ENCODE measurements at places on chromosomes 1 and 21.

DNA sequence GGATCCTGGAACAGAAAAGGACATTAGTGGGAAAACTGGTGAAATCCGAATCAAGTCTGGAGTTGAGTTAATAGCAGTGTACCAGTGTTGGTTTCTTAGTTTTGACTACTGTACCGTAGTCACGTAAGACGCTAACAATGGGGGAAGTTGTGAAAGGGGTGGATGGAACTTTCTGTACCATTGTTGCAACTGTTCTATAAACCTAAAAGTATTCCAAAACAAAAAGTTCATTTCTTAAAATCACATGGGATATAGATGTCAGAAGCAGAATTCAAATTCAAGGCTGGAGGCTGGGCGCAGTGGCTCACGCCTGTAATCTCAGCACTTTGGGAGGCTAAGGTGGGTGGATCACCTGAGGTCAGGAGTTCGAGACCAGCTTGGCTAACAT is 16.9 kb downstream of the ARHGEF19 start:
- DNase-seq: no peak

- DNase-seq: no peak
These were observed 14.8 kb upstream of the CASQ2 start for GRCh38 chr1:115783311-115783710.

DNA sequence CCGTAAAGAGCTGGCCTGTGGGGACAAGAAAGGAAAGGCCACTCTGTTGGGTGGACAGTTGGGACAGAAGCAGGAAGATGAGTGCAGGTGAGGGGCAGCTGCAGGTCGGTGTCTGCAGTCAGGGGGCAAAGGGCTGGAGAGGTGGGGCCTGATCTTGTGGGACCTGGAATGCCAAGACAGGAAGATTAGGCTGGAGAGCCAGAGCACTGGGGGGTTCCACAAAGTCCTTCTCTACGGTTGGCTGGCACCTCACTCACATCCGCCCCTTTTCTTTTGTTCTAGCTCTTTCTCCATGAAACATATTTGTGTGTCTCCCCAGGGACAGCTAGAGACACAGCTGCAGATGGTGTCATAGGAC is 404.1 kb downstream of the PTPRU start:
- no peak for DNase-seq

DNA sequence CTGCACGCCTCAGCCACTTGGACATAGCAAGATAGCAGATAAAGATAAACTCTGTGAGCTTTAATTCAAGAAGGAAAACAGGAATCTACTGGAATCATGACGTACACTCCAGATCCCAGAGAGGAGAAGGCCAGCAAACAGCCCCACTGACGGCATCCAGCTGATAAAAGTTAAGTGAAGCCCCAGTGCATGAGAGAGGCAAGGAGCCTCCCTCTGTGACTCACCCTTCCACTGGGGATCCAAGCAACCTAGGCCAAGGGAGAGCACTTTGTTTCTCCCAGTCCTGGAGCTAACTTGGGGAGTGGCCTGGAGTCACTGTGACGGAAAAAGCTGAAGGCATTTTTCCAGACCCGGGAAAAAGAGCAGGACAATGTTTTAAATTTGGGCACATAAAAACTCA is 270.0 kb downstream of the AKT3 start:
- no peak for DNase-seq

GRCh38 chr1:6207075-6207885 is 1.4 kb downstream of the RNF207 start:
- DNase-seq: no peak

DNA sequence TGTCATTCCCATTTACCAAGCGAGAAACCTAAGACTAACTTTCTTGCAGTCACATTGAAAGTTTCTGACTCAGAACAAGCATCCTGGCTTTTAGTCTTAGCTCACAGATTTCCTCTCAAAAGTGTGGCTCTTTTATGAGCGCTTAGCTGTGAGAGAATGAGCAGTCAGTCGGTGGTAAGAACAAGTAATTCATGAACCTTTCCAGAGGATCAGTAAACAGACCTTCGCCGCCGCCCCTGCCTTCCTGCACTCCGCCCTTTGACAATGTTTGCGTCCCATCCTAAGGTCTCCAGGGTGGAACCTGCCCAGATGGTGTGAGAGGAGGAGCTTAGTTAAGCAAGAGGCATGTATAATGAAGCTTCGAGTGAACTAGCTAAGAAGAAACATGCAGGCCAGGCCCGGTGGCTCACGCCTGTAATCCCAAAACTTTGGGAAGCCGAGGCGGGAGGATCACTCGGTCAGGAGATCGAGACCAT is 142.4 kb downstream of the GLUL start:
- no peak for DNase-seq

DNA sequence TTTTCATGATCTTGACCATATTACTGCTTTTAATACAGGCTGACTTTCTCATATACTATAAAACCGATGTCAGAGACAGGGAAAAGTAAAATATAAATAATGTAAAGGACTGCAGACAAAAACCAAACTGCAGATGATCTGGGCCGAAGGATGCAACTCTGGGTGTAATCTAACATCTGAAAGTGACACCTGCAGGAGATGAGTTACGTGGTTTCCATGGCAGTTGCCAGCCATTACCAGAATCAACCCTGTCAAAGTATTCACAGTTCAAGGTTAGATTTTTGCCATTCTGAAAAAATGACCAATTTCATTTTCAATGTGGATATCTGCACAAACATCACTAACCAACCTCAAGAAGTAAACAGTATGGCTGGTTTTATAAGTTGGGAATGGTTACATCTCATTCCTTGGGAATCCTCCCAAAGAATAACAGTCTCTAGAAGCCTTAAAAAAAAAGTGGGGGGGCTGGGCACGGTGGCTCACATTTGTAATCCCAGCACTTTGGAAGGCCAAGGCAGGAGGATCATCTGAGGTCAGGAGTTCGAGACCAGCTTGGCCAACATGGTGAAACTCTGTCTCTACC is 27.7 kb downstream of the DNAJC11 start:
- no peak for DNase-seq

- no peak for DNase-seq
These were observed 120.4 kb downstream of the SIPA1L2 start for GRCh38 chr1:232509570-232509969.

DNA sequence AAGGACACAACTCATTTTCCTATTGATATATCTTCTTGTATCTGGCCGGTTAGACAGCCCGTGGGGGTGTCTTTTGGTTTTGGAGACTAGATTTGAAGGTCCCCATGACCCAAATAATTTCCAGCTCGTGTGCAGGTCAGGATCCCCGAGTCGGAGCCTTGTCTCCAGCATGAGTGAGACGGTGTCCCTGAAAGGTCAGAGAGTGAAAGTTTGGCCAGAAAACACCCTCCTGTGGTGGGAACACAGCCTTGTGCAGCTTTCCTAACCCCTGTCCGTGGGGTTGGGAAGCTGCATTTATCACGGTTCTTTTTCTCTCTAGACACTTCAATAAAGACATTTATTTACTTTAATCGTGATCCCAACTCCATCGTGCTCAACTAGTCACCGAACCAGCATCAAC is 17.6 kb downstream of the COQ8A start:
- DNase-seq: no peak

GRCh38 chr1:197544553-197544952 is 230.7 kb downstream of the DENND1B start:
- DNase-seq: no peak

GRCh38 chr1:97803026-97803425 is 117.8 kb downstream of the DPYD start:
- no peak for DNase-seq

DNA sequence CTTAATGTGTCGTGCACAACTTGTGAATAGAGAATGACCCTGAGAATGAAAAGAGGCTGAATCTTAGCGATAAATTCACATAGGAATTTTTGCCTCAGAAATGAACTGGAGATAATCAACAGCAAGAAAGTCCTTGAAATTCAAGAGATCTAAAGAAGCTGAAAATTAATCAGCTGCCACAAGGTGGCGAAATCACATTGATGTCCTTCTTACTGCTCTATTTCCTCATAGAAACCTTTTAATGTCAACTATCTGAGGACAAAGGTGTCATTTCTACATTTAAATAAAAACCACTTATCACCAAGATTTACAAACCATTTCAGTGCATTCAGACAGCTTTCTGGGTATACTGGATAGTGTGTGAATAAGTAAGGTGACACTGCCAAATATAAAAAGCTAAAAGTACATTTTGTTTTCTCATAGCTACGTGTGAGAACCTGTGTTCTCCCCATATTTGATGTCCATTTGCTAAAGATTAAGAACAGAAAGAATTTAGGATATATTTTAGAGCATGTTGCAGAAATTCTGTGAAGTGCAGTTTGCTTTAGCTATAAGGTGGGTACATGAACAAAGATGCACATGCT is 485.3 kb upstream of the PTBP2 start:
- DNase-seq: no peak

DNA sequence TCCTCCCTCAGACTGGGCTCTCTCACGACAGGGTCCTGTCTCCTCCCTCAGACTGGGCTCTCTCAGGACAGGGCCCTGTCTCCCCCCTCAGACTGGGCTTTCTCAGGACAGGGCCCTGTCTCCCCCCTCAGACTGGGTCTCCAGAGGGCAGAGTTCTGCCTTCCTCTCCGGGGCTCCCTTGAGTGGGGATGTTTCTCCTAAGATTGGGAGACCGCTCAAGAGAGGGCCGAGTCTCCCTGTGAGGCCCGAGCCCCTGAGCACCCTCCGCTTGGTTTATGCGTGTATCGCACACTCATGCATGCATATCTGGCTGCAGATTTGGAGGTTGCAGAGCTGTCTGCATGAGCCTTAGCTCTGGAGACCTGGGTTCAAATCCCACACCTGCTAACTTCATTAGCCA is 39.3 kb upstream of the CSF3R start:
- no peak for DNase-seq

- DNase-seq: no peak
These were observed 37.6 kb downstream of the DIPK1A start for GRCh38 chr1:92923664-92924063.

- no peak for DNase-seq
These were observed 26.8 kb downstream of the LAMC2 start for GRCh38 chr1:183212870-183213269.

- no peak for DNase-seq
These were observed 230.8 kb upstream of the CACYBP start for GRCh38 chr1:174768949-174769348.

DNA sequence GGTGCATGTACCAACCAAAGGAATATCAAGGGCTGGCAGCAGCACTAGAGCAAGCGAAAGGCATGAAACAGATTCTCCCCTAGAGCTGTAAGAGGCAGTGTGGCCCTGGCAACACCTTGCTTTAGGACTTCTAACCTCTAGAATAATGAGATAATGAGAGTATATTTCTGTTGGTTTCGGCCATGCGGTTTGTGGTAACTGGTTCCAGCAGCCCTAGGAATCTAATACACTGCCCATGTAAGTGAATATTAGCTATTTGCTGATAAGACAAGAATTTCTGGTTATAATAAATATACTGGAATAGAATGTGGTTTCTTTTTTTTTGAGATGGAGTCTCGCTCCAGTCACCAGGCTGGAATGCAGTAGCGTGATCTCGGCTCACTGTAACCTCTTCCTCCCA is 199.4 kb downstream of the GABPA start:
- no peak for DNase-seq

DNA sequence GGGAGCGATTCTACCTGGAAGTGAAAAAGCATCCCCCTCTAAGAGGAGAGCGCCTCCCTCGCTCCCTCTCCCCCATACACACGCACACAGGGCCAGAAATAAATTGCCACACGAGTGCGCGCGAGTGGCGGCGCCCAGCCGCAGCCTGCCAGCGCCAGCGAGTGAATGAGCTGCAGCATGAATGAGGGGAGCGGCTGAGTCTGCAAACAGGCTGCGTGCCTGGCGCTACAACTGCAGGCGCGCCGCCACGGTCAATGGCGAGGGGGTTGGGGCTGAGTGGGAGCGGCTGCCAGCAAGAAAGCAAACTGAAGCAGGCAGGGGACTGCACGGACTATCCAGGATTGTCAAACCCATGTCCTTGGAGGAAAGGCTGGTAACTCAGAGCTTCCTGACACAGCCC is 2.2 kb downstream of the CAMK1G start:
- peak; percentile 50 for DNase-seq

DNA sequence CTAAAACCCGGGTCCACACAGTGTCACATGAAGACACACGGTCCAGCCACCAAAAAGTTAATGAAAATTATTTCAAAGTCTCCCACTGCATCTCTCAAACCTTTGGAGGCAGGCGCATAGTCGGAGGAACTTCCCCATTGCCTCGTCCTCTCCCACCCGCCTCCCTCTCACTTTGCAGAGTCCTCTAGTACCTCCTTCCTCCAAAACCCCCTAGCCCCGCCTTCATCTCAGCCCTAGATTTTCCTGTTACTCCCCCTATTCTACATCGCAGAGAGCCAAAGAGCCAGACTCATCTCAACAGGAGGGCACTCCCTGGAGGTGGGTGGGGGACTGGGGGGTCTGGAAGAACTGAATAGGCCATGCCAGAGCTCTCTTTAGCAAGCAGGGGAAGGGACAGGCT is 79.3 kb downstream of the DISP3 start:
- DNase-seq: no peak

DNA sequence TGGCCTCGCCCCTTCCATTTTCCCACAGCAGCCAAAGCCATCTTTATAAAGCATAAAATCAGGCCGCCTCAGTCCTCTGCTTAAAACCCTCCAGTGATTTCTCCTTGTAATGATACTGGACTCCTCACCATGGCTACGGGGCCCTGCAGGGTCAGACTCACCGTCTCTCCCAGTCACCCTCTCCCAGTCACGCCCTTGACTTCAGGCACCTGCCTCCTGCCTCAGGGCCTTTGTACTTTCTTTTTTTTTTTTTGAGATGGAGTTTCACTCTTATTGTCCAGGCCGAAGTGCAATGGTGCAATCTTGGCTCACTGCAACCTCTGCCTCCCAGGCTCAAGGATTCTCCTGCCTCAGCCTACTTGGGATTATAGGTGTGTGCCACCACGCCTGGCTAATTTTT is 47.8 kb downstream of the PIK3CD start:
- no peak for DNase-seq

GRCh38 chr1:172948457-172948856 is 102.3 kb downstream of the TNFSF18 start:
- DNase-seq: no peak

GRCh38 chr1:113333056-113333455 is 57.3 kb upstream of the MAGI3 start:
- DNase-seq: no peak

DNA sequence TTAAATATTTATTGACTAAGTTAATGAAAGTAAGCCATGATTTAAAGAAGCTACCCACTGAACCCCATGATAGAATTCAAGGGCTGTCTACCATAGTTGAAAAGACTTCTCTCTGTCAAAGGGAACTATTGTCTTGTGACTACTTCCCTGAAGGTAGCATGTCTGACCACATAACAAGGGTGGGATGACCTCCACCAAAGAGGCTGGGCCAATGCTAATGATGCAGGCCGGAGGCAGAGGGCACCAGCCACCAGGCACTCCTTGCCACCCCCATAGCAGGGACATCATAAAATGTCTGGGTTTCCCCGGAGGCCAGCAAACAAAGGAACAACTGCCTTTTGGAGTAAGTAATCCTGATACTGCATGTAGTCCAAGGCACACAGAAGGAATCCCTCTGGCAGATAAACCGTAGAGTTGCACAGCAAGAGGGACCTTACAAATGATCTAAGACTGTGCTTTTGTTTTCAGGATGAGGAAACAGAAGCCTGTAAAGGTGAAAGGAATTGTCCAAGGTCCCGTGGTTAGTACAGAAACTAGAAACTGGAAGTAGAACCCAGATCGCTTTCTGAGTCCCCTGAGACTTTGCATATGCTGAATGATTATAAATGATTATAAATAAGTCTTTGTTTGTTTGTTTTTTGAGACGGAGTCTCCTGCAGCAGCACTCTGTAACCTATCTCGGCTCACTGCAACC is 33.5 kb upstream of the ITPKB start:
- DNase-seq: no peak
